ENCODE measurements at places on chromosomes 2 and 18.

DNA sequence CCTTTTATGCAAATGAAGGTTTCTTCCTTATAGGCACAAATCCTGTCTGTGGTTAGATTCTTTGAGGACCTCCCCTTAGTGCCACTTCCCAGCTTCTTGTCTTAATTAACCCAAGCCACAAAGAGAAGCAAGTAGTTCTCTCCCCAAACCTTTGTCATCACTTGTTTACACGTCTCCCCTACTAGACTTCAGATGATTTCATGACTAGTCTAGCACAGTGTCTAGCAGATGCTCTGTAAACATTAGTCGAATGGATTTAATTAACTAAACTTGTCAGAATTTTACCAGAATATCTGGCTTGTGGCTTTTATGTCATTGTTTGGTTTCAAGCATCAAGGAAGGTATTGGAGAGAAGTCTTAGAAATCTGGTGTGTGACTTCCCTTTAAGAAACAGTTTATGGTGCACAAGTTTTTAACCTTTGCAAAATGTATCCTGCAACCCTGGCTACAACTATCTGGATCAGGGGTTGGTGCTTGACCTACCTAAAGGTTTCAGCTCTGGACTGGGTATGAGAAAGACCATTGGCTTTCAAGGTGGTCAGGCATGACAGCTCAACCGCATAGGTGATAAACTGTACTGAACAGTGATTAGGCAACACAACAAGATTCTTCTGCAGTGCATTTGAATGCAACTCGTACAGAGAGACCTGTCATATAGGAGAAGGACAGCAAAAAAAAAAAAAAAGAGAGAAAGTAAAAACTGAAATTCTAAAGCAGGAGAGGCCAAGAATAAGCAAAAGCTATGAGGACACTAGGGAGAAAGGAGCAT, 93.2 kb upstream of the CCDC150 start:
- DNase-seq = no peak

- no peak for DNase-seq
Observed at GRCh38 chr18:24051031-24051947, 36.7 kb downstream of the TTC39C start.

- DNase-seq = no peak
Observed at GRCh38 chr18:71583252-71583651, 960.9 kb downstream of the CBLN2 start.

DNA sequence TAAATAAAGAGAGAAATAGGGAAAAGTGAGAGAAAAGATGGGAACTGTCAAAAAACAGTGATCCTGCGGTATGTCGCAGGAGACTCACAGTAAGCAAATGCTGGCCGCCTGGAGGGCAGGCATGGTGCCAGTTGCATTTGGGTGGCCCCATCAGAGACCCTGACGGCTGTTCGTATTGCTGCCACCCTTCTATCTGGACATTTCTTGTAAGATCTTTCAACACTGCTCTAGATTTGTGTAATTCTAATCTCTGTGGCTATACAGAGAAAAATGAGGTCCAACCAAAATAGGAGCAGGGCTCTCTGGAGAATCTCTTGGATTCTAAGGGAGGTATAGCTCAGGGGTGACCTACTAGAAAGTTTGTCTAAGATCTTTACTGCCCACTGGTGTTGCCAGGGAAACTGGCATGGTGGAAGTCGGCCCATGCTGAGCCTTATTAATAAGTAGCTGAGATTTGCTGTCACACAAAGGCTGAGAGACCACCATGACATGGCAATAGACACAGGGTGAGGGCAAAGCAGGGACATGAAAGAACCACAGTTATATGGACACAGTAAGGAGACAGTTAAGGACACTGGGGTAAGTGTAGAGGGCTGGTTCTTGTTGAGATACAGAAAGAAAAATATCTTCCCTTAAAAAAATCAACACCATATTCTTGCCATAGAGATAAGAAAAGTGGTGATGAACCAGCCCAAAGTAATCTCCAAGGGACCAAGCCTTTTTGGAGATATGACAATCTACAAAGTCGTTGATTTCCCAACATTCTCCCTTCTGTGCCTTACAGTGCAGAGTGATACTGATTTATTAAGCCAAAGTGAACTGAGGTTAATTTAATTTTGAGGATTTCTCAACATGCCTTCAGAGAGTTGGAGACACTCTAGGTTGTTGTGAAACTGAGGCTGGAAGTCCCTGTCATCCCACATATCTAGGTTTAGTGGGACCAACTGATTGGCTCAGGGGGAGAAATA, 26.4 kb upstream of the FZD7 start:
- DNase-seq = no peak

DNA sequence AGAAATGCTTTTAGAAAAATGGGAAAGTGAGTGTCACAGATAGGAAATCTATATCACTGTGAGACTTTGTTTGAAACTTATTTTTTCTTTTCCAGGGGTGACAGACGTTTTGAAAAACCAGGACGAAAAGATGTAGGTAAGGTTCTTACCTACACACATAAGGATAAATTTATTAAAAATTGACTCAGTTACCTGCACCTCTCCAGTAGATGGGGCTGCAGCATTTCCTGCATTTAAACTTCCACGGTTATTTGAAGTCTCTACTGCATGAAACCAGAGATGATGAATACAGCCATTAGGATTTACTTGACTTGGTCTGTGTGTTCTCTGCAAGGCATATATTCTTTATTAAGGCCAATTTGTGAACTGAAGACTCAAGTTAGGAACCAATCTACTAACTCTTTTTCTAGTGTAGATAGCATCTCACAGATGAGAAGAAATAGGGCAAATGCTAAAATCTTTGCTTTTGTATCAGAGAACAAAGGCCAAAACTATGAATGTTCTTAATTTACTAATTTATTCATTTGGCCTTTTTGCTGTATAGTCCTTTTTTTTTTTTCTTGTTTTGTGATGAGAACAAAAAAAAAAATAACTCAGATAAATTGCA, 15.0 kb downstream of the KCNJ13 start:
- DNase-seq = no peak

DNA sequence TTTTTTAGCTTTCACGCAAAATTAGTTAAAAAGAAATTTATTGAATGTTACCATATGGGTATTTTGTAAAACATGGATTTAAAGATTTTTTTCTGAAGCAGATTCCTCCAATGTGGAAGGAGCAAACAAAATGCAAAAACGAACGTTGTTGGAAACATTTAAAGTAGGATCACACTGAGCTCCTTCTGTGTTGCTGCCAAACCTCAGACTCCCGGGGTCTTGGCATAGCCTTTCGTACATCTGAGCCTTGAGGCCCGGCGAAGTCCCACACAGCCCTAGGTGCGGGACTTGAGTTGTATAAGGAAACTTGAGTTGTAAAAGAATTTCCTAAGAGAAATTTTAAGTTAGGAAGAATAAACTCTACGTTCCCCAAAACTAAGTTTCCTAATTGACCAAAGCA, 52.0 kb upstream of the CD226 start:
- DNase-seq = no peak

- no peak for DNase-seq
Observed at GRCh38 chr2:204539019-204539385, 6.3 kb upstream of the PARD3B start.

Measured in fibroblast of skin of left biceps (primary cell).